NCI-H1436 (cell line): ENCODE measurements at places on chromosomes 7 and 10.

GRCh38 chr10:4167216-4167615, 382.2 kb upstream of the KLF6 start:
- DNase-seq = no peak

DNA sequence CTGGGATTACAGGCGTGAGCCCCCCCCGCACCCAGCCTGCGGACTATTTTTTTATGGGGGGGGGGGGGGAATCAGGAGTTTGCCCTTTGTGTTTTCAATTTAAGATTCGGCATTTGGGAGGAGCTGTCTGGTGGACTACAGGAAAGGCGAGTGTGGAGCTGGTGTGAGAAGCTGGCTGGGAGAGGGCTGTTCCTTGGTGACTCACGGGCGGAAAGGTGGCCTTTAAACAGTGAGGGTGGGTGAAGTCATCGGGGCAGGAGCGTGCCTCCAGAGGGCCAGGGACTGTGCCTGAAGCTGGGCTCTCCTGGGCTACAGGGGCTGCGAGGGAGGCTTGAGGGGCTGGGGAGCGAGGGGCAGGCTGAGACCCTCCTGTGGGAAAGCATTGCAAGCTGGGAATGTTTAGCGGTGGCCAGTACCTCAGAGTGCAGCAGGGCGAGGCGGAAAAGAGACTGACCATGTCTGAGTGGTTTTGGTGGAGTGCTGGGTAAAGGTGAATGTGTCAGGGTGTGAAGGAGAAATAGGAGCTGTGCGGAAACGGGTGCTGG, 39.7 kb upstream of the ZNF32 start:
- DNase-seq = no peak

DNA sequence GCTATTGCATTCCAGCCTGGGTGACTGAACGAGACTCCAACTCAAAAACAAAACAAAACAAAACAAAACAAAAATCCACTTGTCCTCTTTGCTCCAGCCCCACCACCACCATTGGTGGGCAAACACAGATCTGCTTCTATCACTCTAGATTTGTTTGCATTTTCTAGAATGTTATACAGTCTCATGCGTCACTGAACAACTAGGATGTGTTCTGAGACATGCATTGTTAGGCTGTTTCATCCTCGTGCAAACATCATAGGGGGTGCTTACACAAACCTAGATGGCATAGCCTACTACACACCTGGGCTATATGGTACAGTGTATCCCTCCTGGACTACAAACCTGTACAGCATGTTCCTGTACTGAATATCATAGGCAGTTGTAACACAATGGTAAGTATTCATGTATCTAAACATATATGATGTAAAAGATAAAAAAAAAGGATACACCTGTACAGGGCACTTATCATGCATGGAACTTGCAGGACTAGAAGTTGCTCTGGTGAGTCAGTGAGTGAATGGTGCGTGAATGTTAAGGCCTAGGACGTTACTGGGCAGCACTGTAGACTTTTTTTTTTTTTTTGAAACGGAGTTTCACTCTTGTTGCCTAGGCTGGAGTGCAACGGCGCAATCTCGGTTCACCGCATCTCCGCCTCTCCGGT, 45.3 kb downstream of the BTBD16 start:
- DNase-seq = no peak

- DNase-seq = no peak
These were observed 54.6 kb upstream of the STARD3NL start for GRCh38 chr7:38123494-38123893.

DNA sequence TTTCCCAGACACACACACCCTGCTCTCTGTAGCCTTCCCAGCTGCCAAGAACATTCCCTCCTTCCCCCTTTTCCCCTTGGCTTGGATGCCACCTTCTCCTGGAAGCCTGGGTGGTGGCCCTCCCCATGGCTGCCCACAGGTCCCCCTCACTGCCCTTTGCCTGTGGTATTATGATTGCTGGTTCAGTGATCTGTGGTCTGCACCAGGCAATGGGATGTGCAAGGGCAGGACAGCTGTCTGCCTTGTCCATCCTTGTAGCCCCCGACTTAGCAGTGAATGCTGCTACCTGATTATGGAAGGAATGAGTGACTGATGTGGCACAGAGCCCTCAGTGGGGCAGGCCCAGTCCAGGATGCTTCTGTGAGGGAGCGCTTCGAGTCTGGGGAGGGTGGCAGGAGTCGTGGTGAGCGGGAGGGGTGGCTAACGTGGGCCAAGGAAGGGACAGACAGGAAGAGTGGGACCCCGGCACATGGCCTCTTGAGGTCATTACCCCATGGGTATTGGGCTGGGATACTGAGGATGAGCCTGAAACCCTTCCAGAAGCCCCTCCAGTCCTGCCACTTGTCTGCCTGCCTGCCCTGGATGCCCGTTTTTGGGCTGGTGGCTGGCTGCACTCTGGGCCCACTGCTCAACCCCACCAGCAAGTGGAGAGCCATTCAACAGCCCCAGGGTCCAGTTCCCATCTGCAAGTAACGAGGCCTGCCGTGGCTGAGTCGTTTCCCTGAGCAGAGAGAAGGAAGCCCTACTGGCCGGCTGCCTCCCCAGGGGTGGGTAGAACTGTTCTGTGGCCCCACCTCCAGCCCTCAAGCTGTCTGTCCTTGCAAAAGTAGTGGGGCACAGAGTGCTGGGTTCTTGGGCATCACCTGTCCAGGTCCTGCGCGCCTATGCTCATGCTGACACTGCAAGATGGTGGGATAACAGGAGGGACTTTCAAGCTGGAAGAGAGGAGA, 8.8 kb downstream of the CHST3 start:
- no peak for DNase-seq

- no peak for DNase-seq
These were observed 24.7 kb upstream of the SEMA3A start for GRCh38 chr7:84219310-84219709.

DNA sequence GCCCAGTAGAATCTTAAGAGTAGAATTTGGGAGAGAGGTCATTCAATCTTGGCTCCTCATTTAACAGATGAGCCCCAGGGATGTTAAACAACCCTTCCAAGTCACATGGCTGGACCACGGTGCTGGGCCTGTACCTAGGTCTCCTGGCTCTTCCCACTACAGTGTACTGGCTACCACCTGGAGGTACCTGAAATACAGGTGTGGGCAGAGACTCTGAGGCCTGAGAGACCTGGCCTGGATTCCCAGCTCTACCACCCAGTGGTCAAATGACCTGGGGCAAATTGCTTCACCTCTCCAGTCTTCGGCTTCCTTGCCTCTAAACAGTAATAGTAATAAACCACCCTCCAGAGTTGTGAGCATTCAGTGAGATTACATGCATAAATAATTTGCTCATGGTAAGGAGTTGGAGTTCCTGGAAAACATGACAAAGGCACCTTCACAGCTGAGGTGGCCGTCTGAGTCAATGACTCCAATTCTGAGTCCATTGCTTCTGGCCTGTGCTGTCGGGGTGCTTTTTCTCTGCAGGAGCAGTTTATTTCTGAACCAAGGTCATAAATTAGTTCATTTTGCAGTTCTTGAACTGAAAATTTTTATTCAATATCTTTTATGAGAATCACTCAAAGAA, 2.7 kb downstream of the GOT1 start:
- no peak for DNase-seq

- DNase-seq = no peak
These were observed 98.0 kb upstream of the PIK3CG start for GRCh38 chr7:106767078-106767477.
